ENCODE measurements at places on chromosomes 7 and 10.

DNA sequence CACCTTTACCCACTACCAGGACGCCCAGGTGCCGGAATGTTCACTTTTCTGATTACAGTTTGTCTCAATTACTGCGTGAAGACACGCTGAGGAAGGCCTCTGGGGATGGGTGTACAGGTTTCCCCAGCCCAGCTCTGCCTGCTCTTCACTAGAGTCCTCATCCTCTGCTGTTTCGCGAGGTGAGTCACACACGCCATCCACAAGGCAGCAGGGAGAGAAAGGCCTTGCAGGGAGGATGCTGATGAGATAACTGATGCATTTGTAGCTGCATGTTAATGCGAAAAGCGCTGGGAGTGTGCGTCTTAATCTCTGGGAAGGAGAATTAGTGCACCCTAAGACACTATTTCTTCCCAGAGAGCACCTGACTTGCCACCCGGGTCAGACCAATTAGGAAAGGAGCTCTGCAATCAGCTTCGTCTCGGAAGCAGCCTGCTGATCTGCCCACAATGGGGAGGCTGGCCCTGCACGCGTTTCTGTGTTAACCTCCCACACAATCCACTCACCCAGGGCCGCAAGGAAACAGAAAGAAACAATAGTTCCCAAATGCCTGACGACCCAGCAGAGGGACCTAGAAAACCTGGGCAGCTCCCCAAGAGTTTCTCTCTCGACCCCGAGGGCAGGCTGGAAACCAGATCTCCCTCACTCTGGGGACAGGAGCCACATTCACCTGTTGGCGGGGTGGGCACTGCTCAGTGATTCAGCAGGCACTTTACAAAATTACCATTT is 578.7 kb downstream of the GLRX3 start:
- no peak for DNase-seq

DNA sequence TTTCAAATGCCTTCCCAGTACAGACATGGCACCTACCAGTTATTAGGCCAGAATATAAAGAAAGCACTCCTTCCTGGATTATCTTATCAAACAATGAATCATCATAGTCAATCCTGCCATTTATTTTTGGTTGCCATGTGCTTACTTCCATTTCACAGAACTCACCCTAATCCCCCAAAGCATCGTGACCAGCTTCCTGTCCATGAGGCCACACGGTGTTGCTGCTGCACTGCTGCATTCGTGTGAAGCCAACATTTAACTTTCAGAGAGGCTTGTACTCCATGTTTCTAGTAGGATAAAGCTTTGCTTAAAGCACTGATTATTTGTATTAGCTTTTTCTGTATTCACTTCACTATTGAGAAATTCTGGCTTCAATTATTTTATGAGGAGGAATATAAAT is 14.4 kb downstream of the COL28A1 start:
- no peak for DNase-seq

DNA sequence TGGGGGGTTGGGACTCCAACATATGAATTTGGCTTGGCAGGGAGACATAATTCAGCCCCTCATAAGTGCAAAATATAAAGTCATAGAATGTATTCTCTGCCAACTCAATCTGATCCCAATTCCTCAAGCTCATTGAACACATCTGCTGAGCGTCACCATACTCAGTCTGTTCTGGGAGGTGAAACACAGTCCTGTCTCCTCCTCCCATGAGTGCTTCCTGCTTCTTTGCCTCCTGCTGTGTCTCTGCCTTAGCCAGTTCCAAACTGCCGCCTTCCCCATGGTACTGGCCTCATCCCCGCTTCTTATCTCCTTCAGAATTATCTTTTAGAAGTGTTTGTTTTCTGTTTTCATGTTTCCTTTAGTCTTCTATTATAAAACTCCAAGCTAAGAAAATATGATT is 365.5 kb downstream of the TNS3 start:
- DNase-seq, result no peak

- no peak for DNase-seq
Observed at GRCh38 chr7:50446542-50446960, 3.6 kb downstream of the FIGNL1 start.

- DNase-seq, result no peak
Observed at GRCh38 chr7:152341039-152341913, 94.5 kb downstream of the KMT2C start.

- no peak for DNase-seq
Observed at GRCh38 chr10:60937784-60938654, 6.0 kb downstream of the RHOBTB1 start.

DNA sequence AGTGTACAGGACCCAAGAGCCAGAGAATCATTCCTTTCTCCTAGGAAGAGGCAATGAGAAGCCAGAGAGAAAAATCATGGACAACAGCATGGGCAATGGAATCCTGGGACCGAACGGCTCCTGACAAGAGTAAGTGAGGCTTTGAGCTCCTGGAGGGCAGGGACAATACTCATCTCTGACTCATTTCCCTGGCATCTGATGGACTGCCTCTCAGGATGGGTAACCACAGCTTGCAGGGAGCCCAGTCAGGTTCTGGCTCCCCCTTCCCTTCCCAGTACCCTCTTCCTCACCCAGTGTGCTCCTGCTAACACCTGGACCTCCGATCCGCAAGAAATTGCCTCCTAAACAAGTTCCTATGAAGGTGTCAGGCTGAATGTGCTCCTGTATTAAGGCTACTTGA is 51.2 kb upstream of the SORCS3 start:
- DNase-seq, result no peak

DNA sequence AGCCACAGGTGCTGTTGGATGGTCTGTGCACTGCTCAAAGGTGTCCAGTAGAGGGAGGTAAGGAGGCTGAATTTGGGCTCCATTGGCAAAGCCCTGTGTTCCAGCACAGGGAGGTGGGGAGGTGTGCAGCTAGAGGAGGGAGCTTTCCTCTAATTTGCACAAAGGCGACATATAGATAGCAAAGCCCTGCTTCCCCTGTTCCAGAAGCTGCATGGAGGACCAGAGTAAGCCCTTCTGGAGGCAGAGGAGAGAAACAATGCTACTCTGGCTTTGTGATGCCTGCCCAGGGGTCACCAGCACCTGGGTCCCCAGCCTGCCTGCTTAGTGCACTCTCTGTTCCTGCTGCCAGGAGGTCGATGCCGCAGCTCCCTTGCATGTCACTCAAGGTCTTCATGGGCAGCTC is 3.4 kb upstream of the ARHGAP22 start:
- DNase-seq, result no peak

DNA sequence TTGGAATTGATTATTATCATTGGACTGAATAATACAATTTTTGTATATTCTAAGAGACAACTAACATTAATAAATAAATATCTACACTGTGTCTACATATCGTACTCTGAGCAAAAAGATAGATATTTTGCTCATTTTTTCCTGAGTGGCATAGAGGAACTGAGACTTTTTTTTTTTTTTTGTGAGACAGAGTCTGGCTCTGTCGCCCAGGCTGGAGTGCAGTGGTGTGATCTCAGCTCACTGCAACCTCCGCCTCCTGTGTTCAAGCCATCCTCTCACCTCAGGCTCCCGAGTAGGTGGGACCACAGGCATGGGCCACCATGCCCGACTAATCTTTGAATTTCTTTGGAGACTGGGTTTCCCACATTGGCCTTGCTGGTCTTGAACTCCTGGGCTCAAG is 14.0 kb downstream of the KMT2E start:
- no peak for DNase-seq

- DNase-seq, result peak; percentile 72
Observed at GRCh38 chr7:322111-322671, 32.2 kb downstream of the FOXL3 start.

DNA sequence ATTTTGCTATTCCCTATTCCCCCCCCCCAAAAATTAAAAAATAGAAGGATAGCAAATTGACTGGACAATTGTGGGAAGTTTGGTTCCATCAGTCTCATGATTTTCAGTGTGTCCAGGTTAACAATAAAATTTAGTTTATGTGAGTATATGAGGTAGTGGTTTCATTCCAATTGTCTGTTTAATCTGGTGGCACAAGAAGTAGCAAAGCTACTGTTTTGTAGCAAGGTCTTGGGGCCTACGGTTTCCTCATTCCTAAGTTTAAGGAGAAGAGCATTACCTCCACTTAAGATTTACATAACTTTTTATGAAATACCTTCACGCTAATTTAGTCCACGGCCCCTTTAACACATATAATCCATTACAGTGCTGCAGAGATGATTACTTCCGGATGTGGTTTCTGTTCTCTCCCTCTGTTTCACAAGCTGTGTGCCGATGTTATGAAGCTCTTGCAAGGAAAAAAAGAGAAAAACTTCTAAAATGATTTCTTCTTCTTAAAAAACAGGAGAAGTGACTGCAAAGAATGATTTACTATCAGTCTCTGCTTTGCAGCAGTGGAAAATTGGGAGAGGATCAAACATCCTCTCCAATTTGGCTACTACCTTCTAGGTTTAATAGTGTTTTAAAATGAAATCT is 32.7 kb upstream of the NPVF start:
- no peak for DNase-seq

- no peak for DNase-seq
Observed at GRCh38 chr10:52485462-52485861, 171.4 kb downstream of the DKK1 start.

DNA sequence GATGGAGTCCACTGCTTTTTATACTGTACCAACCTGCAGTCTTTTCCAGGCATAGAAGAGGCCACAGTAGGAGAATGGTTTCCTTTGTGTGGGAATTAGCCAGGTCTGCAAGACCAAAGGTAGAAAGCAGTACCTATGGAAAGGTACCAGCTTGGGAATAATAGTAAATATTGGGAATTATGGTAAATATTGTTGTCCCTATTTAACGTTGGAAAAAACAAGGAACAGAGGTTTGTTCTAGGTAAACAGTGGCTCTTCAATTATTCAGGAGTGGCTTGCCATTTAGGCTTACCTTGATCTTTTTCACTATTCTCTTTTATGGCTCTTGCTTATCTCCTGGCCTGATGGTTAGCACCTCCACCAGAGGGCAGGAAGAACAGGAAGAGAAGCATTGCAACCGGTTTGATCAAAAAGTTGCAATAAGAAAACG is 43.9 kb upstream of the GSAP start:
- no peak for DNase-seq

GRCh38 chr7:43039346-43039745 is 73.1 kb upstream of the HECW1 start:
- DNase-seq, result no peak

GRCh38 chr7:124390301-124390700 is 357.4 kb upstream of the TMEM229A start:
- no peak for DNase-seq

- peak; percentile 31 for DNase-seq
Observed at GRCh38 chr10:17001297-17001744, 128.3 kb downstream of the CUBN start.

GRCh38 chr7:23277359-23277989 is 21.7 kb upstream of the MALSU1 start:
- no peak for DNase-seq

- DNase-seq, result no peak
Observed at GRCh38 chr10:90288391-90288933, 569.4 kb downstream of the HTR7 start.

DNA sequence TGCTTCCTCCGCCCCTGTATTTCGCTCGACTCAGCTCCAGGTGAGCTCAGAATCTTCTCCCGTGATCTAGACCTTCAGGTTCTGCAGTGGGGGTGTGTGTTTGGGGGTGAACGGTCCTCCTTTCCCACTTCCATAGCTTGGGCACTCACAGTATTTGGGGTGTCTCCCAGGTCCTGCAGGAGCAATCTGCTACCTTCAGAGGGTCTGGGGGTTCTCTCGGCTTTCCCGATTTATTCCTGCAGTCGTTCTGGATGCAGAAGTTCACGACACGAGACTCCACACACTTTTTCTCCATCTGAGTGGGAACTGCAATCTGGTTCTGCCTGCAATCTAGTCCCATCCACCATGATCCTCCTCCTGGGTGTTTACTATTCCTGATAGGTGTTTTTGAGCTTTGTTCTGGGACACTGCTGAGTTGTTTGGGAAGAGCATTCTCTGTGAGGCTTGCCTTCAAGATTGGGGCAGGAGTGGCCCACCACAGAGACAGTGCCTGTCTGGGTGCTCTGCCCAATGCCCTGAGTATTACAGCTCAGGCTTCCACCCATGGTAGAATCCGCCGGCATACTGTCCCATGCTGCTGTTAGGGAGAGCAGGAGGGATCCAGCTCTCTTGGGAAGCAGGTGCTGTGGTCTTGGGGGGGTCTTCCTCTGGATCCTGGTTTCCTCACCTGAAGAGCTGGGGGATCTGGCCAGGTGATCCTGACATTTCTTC is 29.8 kb downstream of the JAKMIP3 start:
- DNase-seq, result no peak

DNA sequence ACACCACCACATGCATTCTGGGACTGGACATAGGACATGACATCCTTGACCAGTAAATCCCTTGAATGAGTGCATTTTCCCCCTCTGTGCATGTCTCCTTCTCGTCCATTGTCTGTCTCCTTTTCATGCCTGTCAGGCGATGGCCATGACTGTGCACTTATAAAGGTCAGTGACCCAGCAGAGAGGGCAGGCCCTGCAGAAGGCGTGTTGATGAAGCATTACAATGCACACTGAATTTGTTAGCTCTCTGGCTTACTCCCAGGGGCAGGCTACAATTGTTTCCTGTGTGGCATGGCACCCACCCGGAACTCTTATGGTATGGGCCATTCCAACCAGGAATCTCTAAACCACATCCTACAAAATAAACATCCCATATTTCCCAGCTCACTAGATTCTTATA is 71.1 kb downstream of the SAMD9 start:
- DNase-seq, result no peak

- no peak for DNase-seq
Observed at GRCh38 chr10:129059977-129060376, 407.1 kb upstream of the MGMT start.

GRCh38 chr10:89055159-89055558 is 64.6 kb downstream of the FAS start:
- DNase-seq, result no peak

GRCh38 chr10:58772758-58773157 is 260.1 kb downstream of the BICC1 start:
- DNase-seq, result no peak

GRCh38 chr7:109158246-109158645 is 588.6 kb downstream of the DNAJB9 start:
- no peak for DNase-seq

DNA sequence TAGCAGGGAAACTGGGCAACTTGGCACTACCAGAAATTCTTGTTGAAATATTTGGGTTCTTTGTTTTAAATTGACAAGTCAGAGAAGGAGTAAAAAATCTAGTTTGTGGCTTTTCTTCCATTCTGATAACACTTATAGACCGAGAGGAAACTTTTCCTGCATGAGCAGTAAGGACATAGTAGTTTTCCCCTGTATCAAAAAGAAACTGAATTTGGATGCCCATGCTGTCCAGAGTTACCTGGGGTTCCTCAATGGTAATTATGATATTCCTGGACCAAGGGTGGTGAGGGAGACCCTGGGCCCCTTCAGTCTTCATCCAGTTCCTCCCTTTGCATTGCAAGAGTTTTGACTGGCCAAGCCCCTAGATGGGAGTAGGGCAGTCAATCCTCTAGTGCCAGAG is 19.9 kb upstream of the STEAP2 start:
- no peak for DNase-seq

DNA sequence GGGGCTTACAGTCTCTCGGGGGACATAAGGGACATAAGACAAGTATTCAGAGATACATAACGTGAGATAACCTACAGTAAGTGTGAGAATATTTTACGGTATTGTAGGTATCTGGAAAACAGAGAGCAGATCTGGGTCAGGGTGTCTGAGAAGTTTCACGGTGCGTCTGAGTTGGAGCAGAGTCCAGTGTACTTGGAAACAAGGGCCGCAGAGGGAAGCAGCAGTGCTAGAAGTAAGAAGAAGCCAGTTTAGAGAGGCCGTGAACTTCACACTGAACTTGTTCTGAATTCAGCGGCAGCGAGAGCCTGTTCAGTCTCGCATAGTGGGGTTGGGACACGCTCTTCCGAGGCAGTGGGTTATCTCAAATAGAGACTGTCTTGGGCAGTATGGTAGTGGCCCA is 85.5 kb downstream of the TAF3 start:
- no peak for DNase-seq

- no peak for DNase-seq
Observed at GRCh38 chr7:80843018-80843677, 75.7 kb downstream of the SEMA3C start.
